ENCODE measurements at places on chromosomes 12 and 14.

DNA sequence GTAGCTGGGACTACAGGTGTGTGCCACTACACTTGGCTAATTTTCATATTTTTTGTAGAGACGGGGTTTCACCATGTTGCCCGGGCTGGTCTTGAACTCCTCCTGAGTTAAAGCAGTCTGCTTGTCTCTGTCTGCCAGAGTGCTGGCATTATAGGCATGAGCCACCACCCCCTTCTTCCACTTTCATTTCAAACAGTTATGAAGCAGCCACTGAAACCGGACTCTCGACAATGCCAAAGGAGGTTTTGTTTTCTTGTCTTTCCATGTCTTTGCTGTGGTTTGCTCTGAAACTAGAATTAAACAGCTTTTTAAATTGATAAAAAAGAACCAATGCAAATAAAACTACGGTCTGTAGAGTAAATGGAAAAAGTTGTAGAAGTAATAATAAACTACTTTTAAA lies 30.4 kb downstream of the RAP1B start:
- peak; percentile 78 for DNase-seq

- DNase-seq, result peak; percentile 78
Observed at GRCh38 chr12:50597200-50598195, 92.7 kb downstream of the DIP2B start.

GRCh38 chr14:71094722-71095121 lies 187.5 kb downstream of the PCNX1 start:
- no peak for DNase-seq

DNA sequence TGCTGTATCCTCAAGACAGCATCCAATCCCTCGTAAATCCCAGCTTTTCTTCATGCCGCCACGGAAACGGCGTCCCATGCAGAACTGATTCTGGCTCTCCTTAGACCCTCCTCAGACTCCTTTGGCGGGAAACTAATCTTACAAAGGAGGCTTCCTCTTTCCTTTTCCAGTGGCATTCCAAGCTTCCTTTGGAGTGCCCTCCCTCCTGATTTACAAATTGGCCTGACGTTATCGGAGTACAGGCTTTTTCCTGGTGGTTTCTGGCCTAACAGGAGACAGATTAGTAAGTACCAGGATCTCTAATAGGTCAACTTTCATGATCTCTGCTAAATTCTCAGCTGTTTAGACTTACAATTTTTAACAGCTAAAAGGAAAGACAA lies 1.3 kb upstream of the ZDHHC17 start:
- no peak for DNase-seq

DNA sequence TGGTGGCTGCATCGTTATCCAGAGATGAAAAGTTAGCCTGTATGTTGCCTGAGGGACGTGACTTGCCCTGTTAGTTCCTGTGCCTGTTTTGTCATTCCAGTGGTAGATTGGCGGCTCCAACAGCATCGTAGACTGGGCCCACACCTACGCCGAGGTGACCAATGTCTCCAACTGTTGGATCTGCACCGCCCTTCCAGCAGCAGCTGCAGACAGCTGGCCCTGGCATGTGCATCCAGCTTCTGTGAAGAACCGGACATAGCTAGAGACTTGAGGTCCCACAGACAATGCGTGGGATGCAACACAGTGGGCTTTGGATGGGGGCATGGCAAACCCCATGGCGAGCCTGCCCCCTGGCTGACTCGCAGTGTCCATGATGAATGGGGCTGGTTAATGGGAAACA lies 93.0 kb upstream of the TMPO start:
- DNase-seq, result no peak
